ENCODE measurements at places on chromosomes 5 and 9.

GRCh38 chr5:115594128-115595047 is 7.9 kb downstream of the TICAM2 start:
- DNase-seq, result no peak

- DNase-seq, result no peak
These were observed 32.9 kb downstream of the LHFPL2 start for GRCh38 chr5:78615697-78616096.

DNA sequence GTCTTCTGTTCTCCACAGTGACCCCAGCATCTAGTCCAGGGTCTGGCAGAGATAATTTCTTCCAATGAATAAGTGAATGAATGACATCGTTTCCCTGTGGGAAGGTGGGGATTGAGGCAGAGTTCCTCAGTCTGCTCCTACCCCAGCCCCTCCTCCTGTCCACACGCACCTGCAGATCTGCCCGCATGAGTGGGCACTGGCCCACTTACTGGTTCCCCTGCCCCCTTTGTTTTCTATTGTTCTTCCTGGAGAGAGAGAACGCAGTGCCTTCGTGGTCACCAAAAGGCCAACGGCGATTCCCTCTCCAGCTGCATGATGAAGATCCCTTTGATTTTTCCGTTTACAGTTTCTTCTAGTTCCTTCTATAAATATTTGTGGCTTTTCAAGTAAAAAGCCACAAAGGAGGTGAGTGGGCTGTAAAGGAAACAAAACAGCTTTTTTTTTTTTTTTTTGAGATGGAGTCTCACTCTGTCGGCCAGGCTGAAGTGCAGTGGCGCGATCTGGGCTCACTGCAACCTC is 5.8 kb upstream of the FPGS start:
- no peak for DNase-seq

- DNase-seq, result no peak
These were observed 1007.0 kb downstream of the NR2F1-AS1 start for GRCh38 chr5:92574023-92574422.

DNA sequence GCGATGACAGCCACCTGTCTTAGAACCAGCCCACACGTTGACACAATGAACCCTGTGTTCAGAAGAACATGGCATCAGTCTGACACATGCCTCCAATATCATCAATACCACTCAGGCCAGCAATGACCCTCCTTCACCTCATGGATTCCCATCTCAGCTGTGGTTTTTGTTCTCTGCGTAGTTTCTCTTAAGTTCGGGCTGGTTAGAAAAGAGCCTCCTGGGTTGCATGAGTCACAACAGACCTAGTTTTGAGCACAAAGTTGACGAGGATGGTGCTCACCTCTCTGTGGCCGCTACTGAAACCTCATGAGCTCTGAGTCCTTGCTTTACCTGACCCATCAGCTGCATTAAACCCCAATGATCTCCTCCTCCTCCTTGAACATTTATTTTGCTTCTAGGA is 299.9 kb downstream of the SPOCK1 start:
- DNase-seq, result no peak

GRCh38 chr5:180333661-180334060 is 19.5 kb downstream of the GFPT2 start:
- no peak for DNase-seq

- DNase-seq, result no peak
These were observed 29.8 kb downstream of the SLC24A2 start for GRCh38 chr9:19759066-19759465.

GRCh38 chr5:19880859-19881436 is 107.1 kb downstream of the CDH18 start:
- no peak for DNase-seq

GRCh38 chr9:25700430-25700829 is 22.2 kb upstream of the TUSC1 start:
- no peak for DNase-seq

- DNase-seq, result no peak
These were observed 138.1 kb downstream of the ARRDC3 start for GRCh38 chr5:91245074-91245452.

GRCh38 chr9:134516464-134516863 is 125.1 kb upstream of the COL5A1 start:
- no peak for DNase-seq

GRCh38 chr5:60185231-60186099 is 291.9 kb upstream of the PDE4D start:
- no peak for DNase-seq

Measured in CD4-positive, alpha-beta T cell treated with Interleukin-1 beta for 1 hour (primary cell).